Stimulated activated CD8-positive, alpha-beta memory T cell treated with anti-CD3 and anti-CD28 coated beads, Interleukin-12 subunit alpha, Interleukin-12 subunit beta, amount 100 ng/mL, for 4 hours (primary cell): ENCODE measurements at places on chromosomes 16 and 17.

- DNase-seq = no peak
Observed at GRCh38 chr17:81821603-81822311, 11.3 kb downstream of the MCRIP1 start.

- no peak for DNase-seq
Observed at GRCh38 chr17:15341385-15341849, at the start of gene TEKT3. Gene TEKT3 (minus strand): TSS chr17:15341597. CDS start chr17:15331585, 10,012 bp downstream.

- no peak for DNase-seq
Observed at GRCh38 chr17:56316604-56317003, 163.3 kb downstream of the ANKFN1 start.

DNA sequence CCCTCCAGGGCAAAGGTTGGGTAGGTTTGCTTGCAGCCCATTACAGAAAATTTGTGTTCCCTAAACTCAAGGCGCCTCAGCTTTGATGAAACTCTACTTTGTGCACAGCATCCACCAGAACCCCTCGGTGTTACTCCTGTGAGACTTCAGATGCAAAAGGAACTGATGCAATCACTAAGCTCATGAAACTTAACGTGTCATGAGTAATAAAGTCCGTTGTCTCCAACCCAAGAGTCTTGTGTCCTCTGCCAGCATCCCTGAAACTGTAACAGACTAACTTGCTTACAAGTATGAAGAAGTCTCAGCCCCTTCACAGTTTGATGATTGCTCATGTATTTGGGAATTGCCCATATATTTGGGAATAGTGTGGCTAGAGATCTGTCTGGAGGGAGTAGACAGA lies 74.8 kb upstream of the MARCHF10 start:
- DNase-seq = no peak

GRCh38 chr17:29179232-29180033 lies 765 bp downstream of the MYO18A start:
- no peak for DNase-seq

DNA sequence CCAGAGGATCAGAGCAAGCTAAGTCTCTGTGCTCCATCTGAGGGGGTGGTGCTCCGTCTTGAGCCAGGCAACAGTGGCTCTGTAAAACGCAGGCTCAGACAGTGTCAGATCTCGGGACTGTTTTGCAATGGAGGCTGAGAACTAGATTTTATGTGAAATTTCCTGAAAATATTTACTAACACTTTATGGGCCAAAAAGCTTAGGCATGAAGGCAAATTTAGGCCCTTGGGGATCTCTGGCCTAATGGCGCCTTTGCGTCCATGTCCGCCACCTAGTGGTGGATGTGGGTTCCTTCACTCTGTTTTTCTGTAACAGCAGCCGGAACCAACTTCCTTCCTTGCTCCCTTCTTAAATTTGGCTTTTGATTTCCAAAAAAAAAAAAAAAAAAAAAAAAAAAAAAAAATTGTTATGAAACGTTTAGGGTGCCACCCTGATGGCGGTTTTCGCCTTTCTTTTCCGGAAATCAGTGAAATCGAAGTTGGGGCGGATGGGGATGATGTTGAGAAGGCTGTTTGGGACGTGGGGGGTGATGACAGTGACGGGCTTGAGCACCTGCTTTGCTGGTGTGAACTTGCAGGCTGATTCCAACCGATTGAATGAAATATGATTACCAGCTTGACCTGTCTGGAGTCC lies 14.0 kb upstream of the ELAC2 start:
- no peak for DNase-seq
